ENCODE measurements at places on chromosomes 5 and 9. TPM values are rescaled to one million over a fixed set of nuclear protein-coding genes. Genes with fewer than 3 reads are reported as not detected.

The LRRC19 gene
- not detected for total RNA-seq

The FAM78A gene
- total RNA-seq = 0.63 TPM

The HAPLN1 gene
- total RNA-seq = 10.2 TPM

The IL3 gene
- total RNA-seq = not detected

The KCNV2 gene
- total RNA-seq = not detected

The BTNL8 gene
- total RNA-seq = not detected

The CNTNAP3 gene
- not detected for total RNA-seq

The GRXCR2 gene
- not detected for total RNA-seq

The MLANA gene
- total RNA-seq = not detected

The GPR150 gene
- 0.12 TPM for total RNA-seq

The GABRA1 gene
- total RNA-seq = not detected

The ADCY2 gene
- not detected for total RNA-seq

The FOXI1 gene
- not detected for total RNA-seq

The CTNND2 gene
- not detected for total RNA-seq

The ARID3C gene
- not detected for total RNA-seq

The PCDHA4 gene
- not detected for total RNA-seq

The WDR38 gene
- not detected for total RNA-seq

The PCDHA9 gene
- total RNA-seq = not detected

The SPATA31C1 gene
- not detected for total RNA-seq

The FRMD3 gene
- total RNA-seq = 4.8 TPM

The IFNA21 gene
- total RNA-seq = not detected

The CMBL gene
- 34.8 TPM for total RNA-seq

The TSSK1B gene
- total RNA-seq = not detected

The CLTB gene
- 193 TPM for total RNA-seq

The ZNF366 gene
- not detected for total RNA-seq

The IFNA2 gene
- not detected for total RNA-seq

The CD180 gene
- not detected for total RNA-seq

The NPM1 gene
- 1,769 TPM for total RNA-seq

The TAF1L gene
- not detected for total RNA-seq

The DHFR gene
- total RNA-seq = 29.8 TPM

The HINT2 gene
- 31.0 TPM for total RNA-seq

The N4BP3 gene
- not detected for total RNA-seq
